Ovary (tissue), 10 donors: ENCODE measurements at places on chromosomes 16 and 17.

DNA sequence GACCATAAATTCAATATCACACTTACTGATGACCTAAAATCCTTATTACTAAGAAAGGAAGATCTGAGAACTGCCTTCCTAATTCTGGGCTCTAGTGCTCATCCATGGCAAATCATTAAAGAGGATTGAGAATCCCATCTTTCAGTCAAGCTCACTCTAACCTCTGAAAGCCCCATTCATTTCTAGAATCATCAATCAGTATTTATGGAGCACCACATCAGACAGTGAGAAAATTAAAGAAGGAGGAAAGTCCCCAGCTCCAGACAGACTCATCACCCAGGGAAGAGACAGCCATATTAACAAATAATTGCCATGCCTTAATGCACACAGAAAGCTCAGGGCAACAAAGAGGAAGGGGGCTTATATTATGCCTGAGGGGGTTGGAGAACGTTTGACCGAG lies 256.1 kb upstream of the SOX9 start:
- DNase-seq, result no peak

GRCh38 chr17:30939051-30939689 lies 17.4 kb downstream of the ADAP2 start:
- no peak for DNase-seq

GRCh38 chr17:50556803-50557202 lies 3.7 kb upstream of the CACNA1G start:
- DNase-seq, result no peak

DNA sequence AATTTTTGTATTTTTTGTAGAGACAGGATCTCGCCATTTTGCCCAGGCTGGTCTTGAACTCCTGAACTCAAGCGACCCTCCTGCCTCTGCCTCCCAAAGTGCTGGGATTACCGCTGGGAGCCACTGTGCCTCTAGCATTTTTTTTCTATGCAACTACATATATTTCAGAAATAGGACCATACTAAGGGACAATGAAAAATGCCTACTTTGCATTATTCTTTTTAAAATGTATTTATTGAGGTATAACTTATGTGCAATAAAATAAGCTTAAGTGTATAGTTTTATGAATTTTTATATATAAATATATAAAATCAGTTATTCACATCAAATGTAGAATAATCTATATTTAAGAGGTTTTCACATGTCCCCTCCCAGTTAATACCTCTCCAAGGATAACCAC lies 38.1 kb downstream of the KATNIP start:
- DNase-seq, result no peak

GRCh38 chr16:13289515-13289914 lies 388.1 kb downstream of the SHISA9 start:
- DNase-seq, result no peak

GRCh38 chr16:25988084-25988483 lies 296.3 kb downstream of the HS3ST4 start:
- no peak for DNase-seq

DNA sequence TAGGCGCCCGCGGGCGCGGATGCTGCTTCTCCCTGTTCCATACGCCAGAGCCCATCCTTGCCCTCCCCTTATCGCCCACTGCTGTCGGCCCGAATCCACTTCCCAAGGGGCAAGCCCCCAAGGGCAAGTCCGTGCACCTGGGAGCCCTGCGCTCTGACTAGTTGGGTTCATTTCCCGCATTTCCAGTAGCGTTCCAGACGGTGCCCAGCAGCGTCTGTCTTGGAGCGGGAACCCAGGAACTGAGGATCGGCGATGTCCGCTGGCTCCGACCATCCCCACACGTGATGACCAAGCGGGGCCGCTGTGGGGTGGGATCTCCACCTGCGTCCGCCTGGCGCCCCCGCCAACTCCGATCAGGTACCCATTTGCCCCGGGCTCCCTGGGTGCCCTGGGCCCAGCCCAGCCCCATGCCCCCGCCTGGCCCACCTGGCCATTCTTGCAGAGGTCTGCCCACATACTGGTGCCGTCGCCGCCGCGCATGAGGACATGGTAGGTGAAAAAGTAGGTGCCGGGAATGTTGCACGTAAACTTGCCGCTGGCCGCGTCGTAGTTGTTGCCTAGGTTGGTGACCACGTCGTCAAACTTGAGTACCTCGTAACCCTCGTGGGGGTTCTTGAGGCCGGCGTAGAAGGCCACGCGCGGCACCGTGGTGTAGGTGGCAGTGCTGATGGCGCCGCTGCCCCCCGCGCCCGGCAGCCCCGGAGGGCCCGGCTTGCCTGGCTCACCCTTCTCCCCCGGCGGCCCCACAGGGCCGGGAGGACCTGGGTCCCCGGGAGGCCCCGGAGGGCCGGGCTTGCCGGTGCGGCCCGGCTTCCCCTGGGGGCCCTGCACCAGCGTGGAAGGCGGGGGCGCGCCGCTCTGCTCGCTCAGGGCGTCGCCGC lies 837 bp downstream of the C1QL1 start:
- no peak for DNase-seq

GRCh38 chr17:20157001-20157310 lies 147.8 kb downstream of the SPECC1 start:
- peak; percentile 45 for DNase-seq

DNA sequence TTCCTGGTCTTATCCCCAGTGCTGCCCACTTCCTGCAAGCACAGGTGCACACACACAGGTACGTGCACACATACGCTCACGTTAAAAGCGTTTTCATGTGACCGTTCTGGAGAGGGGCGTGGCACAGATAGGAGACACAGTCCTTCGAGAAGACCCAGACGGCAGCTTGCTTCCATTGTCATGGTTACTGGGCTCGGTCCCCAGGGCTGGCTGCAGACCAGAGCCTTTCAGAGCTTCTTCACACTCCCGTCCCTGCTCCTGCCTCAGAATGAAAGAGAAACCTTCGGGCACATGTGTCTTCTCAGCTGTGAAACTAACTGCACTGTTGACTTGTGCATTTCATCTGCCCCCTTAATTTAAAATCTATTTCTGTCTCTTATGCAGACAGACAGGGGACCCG lies 154.2 kb downstream of the PITPNC1 start:
- no peak for DNase-seq

DNA sequence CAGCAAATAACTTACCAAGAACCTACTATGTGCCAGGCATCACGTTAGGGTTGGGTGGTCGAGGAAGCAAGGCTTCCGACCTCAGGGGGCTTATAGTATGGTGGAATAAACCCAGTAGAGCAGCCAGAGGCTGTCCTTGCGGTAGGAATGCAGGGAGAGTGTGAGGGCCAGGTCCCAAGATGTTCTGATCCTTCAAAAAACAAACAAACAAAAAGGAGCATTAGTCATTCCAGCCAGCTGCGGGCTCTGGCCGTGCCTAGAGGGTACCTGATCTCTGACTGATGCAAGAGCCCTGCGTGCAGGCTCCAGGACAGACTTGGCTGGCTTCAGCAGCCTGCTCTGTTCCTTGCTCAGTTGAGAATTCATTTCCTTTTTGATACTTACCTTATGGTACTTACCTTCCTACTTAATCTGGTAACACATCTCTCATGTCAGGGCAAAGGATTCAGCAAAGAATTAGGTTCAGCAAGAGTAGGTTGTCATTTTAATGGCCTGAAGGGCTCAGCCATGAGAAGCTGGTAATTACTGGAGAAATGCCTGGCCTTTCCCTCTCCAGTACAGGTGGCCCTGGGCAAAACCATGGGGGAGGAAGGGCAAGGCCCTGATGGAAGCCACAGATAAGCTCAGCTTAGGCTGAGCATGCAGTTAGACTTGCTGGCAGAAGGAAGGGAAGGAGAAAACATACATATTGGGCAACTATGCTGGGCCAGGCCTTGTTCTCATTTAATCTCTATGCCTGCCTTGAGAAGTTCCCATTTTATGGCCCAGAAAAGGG lies 18.4 kb downstream of the CYB5D2 start:
- no peak for DNase-seq

DNA sequence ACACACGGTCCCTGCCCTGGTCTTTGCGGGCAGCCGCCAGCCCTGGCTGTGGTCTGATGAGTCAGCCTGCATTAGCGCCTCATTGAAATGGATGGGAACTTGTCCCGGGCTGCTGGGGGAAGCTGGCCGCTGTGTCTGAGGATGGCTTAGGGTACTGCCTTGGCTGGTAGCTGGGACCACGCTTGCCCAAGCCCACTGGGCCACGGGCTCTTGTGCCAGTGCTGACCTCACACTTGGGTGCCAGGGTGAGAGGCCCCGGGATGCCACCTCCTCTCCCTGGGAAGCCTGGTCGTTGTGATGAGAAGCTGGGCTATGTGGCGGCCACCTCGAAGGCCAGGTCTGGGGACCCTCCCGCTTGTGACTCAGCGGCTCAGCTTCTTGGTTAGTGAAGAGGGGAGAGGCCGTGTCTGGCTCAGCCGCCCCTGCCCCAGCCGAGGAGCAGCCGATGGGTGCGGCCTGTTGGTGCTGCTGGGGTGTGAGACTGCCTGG lies 10.7 kb downstream of the CACNA1H start:
- DNase-seq, result no peak

DNA sequence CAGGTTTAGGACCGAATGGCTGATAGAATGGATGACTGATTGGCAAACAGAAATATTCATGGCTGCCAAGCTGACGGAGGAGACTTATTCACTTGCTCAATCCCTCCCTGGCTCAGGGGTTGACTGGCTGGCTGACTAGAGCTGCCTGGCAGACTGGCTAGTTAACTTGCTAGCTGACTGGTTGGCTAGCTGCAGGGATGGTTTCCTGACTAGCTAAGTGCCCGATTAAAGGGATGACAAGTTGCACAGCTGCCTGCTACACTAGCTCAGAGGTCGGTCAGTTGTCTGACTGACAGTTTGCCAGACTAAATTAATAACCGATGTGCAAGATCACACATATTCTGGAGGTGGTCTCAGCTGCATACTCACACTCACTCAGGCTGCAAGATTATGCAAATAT lies 1208.4 kb upstream of the CDH8 start:
- no peak for DNase-seq

DNA sequence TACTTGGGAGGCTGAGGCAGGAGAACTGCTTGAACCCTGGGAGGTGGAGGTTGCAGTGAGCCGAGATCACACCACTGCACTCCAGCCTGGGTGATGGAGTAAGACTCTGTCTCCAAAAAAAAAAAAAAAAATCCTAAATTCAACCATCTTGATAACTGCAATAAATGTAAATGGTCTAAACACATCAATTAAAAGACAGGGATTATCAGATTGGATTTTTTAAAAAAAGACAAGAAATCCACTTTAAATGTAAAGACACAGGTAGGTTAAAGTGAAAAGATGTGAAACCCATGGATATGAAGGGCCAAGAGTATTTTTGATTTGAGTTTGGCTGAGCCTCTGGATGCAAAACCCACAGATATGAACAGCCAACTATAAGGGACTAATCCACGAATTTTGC lies 64.2 kb upstream of the ATP2A3 start:
- DNase-seq, result no peak
